NCI-H1105 (cell line): ENCODE measurements at places on chromosomes 7 and 10.
A peak's percentile ranks its signal among the peaks of the same experiment; 100 is the strongest.

- DNase-seq = no peak
These were observed 5.6 kb upstream of the SLF2 start for GRCh38 chr10:100907175-100907574.

DNA sequence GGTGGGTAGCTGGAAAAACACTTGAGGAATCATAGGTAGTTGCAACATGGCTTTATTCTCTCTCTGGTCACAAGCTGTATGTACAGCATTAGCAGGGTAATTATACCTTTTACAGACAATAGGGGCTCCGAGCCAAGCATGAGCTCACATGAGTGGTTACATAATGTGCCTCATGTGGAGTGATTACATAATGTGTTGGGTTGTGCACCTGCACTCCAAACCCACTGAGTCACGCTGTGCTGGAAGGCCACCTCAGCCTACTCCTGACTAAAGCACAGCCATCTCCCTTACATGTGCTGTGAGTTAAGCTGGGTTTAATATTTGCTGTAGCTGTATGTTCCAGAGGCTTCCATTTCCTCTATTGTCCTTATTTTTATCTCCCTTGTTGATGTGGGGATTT lies 348.7 kb upstream of the SEMA3C start:
- DNase-seq = peak; percentile 12

DNA sequence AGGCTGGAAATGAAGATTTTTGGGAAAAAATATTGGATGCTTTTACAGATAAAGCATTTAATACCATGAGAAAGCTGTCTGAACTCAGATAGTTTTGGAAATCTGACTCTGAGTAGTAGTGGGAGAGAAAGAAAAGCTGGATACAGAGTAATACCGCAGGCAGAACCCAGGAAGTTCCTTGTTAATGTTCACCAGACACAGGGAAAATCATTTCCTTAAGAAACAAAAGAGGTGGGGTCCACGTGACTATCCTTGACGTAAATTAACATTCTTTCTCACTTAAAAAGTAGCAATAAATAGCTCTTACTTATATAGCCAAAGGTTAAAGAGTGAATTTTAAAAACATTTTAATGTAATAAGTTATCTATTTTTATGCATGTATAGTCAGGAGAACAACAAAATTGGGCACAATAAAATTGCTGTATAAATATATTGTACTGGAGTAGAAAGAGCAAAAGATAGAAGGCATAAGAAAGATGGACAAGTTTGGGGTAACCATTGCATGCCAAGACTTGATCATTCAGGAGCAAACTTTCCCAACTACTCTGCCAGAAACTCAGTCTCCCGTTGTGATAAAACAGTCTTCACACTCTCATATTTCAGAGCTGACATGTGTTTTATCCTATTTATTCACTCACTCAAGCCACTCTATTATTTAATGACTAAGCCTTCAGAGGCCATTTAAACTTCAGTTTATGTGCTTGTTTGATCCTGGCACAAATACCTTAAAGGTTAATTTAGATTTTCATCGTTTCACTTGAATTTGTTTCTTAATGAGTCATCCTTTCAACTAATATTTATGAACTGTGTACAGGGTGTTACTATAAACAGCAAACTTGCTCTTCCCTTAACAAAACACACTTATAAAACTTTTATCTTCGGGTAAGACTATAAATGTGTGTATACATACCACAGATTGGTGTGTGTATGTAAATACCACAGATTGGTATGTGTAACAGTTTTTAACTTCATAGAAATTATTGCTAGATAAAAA lies 143.1 kb downstream of the GNAI1 start:
- DNase-seq = no peak

DNA sequence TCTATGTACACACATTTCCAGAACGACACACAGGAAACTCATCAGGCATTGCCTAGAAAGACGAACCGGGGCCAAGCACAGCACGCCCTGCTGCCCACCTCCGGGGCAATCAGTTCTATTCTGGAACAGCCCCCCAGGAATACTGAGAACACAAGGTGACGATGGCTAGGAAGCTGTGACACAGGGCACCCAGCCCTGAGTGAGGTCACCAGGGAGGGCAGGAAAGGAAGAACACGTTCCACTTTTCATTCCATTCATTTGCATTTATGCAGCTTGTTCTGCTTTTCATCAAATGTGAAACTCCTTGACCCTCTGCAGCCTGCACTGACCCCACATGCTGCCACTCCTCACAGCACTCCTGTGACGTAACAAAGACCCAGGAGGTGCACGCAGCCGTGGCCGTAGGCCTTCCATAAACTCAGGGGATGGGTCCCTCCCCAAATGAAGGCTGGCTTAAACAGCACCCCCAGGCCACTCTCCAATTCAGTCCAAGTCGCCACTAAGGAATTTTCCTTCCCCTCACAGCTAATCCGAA lies 28.9 kb downstream of the MAD1L1 start:
- no peak for DNase-seq

- DNase-seq = no peak
These were observed 10.6 kb upstream of the BPGM start for GRCh38 chr7:134636008-134636449.

- DNase-seq = no peak
These were observed 25.3 kb downstream of the ADD3 start for GRCh38 chr10:110032801-110033700.

GRCh38 chr10:35355971-35356724 lies 19.8 kb downstream of the CCNY start:
- no peak for DNase-seq

GRCh38 chr10:35502692-35503091 lies 102.4 kb upstream of the GJD4 start:
- no peak for DNase-seq

DNA sequence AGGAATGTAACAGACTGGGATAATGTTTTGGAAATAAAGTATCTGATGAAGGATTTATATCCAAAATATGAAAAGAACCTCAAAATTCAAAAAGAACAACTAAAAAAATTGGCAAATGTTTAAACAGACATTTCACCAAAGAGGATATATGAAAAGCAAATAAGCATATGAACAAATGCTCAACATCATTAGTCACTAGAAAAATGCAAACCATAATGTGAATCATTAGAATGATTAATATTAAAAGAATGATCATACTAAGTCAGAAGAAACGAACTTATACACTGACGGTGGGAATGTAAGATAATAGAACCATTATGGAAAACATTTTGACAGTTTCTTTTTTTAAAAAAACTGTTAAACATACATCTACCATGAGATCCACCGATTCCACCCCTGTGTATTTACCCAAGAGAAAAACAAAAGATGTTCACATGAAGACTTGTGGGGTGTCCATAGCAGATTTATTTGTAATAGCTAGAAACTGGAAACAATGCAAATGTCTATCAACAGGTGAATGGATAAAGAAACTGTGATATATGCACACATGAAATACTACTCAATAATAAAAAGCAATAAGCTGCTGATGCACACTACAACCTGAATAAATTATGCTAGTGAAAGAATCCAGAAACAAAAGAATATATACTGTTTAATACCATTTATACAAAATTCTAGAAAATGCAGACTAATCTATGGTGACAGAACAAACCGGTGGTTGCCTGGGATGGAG lies 35.7 kb downstream of the PRKG1 start:
- DNase-seq = no peak

- no peak for DNase-seq
These were observed 24.6 kb upstream of the WNT2 start for GRCh38 chr7:117347480-117347879.

DNA sequence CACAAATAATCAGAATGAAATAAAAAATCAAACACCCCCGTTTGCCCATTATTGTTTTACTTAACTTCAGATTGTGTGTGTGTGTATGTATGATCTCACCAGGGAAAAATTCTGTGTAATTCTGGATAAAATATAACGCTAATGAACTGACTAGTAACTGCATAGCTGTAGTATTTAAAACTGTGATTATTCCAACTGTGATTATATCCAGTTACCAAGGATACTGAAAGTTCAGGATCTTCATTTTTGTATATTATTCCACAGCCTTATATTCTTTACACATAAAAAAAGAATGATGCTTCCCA lies 2.9 kb downstream of the TWIST1 start:
- no peak for DNase-seq

DNA sequence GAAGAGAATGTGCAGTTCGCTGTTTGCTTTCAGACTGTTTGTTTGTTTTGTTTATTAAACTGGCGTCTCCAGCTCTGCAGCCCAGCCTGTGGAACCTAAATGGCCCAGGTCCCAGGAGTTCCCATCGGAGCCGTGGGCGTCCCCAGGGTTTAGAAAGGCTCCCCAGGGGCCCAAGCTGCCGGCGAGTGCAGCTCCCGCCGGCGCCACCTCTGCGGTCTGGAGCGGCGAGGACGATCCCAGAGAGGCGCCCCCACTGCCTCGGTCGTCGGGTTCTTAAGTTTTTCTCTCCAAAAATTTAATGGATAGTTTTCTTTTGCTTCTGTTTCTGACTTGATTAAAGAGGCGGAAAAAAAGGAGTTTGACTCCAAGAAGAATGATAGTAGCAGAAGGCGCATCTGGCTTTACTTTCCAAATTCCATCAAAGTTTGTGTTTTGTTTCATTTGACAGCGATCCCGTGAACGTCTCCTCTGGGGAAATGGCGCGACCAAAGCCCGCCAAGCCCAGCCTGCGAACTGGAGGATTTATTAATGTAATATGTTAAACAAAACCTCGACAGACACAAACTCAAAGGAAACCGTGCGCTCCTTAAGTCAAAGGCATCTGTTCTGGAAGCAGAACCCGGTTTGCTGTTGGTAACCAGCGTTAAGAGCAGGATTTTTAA lies 718 bp upstream of the FZD1 start:
- peak; percentile 59 for DNase-seq

DNA sequence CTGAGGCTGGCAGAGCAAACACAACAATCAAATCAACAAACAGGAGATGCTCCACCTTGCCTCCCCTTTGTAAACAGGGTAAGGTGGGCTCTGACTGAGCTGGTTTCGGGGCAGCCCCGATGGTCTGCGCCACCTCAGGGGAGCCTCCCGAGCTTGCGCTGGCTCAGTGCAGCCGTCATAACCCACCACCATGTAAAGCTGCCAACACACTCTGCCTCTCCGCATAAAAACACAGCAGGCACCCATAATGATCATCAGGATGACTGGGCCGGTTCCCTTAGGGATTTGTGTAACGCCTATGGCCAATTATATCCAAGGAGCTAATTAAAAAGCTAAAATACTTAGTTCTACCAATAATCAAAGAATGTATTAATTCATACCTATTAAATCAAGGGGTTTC lies 124.5 kb downstream of the PRPF18 start:
- no peak for DNase-seq

GRCh38 chr7:47937711-47938573 lies 10.3 kb downstream of the PKD1L1 start:
- no peak for DNase-seq

DNA sequence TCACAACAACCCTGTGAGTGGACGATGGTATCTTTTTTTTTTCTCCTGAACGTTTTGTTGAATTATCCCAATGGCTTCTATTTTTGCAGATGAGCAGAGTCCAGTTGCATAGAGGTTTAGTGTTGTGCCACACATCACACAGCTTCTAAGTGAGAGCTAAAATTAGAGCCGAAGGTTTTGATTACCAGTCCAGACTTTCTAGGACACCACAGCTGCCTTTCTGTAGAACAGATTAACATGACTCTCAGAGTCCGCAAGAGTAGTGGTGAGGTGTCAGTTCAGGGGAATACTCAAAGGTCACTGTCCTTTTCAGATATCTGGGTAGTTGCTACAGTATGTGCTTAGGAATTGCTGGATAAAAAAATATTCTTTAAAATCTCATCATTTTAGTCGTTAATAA lies 13.8 kb downstream of the SGPL1 start:
- no peak for DNase-seq

- DNase-seq = no peak
These were observed 55.9 kb upstream of the UNC5B start for GRCh38 chr10:71156436-71156835.

GRCh38 chr10:17785276-17785930 lies 23.7 kb upstream of the MRC1 start:
- no peak for DNase-seq

- DNase-seq = no peak
These were observed 141.7 kb upstream of the CCDC6 start for GRCh38 chr10:60048091-60048501.
